ENCODE measurements at places on chromosomes 4 and X. TPM values are rescaled to one million over a fixed set of nuclear protein-coding genes. Genes with fewer than 3 reads are reported as not detected.
A peak's percentile ranks its signal among the peaks of the same experiment; 100 is the strongest.

The ADH1A gene
- not detected for total RNA-seq

The ZFYVE28 gene
- total RNA-seq: 10.0 TPM

The NEXMIF gene
- total RNA-seq: 0.35 TPM

- DNase-seq: no peak
Observed at GRCh38 chrX:119009071-119009470, 34.7 kb downstream of the LONRF3 start.

- DNase-seq: no peak
Observed at GRCh38 chr4:57075367-57075766, 34.8 kb downstream of the IGFBP7 start.

DNA sequence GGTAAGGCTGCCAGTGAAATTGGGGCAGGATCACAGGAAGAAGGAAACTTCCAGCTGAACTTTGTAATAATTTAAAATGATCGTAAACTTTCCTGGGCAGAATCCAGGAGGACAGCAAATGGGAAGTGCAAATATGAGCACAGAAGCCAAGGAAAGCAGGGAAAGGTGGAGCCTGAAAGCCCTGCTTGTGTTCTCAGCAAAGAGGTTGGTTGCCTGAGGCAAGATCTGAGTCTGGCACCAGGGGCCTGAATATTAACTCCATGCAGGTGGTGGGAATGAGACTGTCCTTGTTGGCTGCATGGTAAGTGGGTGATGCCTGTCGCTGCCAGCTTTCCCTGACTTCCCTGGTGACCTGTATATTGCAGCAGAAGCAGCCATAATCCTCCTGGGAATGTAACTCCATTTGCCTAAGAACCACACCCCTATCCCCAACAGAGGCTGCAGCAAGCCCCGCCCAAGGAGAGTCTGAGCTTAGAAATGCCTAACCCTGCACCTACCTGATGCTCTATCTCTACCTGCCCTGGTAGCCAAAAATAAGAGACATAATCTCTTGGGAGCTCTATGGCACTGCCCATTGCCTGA is 132.0 kb upstream of the HDX start:
- DNase-seq: no peak

DNA sequence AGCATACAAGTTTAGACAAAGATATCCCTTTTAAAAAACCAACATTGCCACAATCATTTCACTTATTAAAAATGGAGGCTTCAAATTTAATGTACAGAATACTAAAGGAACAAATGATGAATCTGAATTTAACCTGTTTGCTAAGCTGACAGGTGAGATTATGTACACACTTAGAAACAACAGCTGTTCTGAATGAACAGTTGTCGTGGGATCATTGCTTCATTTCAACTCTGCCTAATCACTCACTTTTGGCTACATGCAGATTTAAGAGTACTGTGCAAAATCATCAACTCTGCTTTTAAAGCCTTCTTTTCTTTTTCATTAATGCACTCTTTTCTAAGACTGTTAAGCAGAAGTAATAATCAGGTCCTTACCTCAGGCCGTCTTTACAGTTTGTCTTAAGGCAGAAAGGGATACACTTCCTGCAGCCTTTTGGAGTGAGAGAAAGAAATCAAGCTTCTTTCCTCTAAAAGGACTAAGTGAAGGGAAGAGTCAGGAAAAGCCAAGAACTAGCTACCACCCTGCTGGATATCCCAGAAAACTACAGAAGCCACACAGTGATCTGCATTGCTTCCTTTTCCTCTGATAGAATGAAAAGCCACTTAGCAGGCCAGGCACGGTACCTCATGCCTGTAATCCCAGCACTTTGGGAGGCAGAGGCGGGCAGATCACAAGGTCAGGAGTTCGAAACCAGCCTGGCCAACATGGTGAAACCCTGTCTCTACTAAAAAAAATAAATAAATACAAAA is 54.7 kb upstream of the NPNT start:
- no peak for DNase-seq

- no peak for DNase-seq
Observed at GRCh38 chr4:110091434-110092140, 106.8 kb downstream of the ELOVL6 start.

DNA sequence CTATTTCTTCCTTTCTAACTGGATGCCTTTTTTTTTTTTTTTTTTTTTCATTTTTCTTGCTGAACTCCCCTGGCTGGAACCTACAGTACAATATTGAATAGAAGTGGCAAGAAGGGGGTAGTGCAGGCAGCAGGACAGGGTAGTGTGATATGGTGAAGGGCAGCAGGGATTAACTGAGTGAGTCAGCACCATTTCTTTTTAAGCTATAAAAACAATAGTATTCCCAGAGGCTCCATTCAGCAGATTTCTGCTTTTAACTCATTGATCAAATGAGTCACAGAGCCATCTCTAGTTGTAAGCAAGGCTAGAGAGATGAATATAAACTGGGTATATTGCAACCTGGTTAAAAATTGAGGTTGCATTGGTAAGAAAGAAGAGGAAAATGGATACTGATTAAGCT is 53.6 kb upstream of the SETD7 start:
- no peak for DNase-seq

- DNase-seq: no peak
Observed at GRCh38 chrX:48794911-48795515, 6.9 kb upstream of the HDAC6 start.

GRCh38 chr4:170271723-170272122 is 182.0 kb upstream of the AADAT start:
- DNase-seq: no peak

- no peak for DNase-seq
Observed at GRCh38 chrX:153588782-153589446, 10.0 kb downstream of the CCNQ start.

- DNase-seq: no peak
Observed at GRCh38 chr4:76654791-76655190, 219.8 kb downstream of the SHROOM3 start.

DNA sequence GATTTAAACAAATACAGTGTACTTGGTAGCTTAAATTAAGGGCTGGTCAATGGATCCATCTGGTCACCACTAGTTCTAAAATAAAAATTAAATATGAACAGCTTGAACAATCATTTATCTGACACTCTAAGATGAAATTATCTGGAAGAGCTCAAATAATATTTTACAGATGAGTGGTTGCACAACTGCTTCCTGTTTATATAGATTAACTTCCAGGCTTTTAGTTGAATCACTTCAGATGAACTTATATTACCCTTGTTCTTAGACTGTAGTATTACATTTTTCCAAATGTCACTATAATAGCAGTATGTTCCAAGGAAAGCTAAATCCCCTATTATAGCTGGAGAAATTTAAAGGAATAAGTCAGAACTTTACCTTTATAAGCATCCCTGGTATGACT is 92.4 kb upstream of the SMIM10 start:
- no peak for DNase-seq

GRCh38 chr4:3179126-3179706 is 69.7 kb upstream of the MSANTD1 start:
- no peak for DNase-seq

DNA sequence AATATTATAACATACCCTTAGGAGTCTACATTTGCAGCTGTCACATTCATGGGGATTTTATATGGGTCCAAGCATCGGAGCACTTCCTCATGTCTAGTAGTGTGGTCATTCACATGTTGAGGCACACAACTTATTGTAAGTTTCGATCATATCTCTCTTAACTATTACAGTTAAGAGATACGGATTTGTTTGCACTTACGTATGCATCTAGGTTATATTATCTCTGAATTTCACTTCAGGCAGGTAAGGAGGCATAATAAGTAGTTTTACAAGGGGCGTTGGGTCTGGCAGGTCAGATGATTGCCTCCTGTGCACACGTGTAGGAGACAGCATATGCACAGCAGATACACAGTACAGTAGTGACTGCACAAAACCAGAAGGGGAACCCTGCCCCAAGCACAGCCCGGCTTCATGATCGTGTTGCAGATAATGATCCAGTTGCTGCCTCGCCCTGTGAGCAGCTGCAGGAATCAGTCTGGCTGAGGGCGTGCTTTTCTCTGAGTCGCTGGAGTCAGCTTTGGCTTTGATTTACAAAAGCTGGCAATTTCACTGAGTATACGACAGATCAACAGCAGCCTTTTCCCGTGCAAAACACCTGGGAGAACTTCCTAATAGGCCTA is 302.9 kb upstream of the GATB start:
- DNase-seq: no peak

- no peak for DNase-seq
Observed at GRCh38 chr4:100113096-100113495, 77.2 kb downstream of the DDIT4L start.

GRCh38 chrX:40152741-40153344 is 55.1 kb upstream of the BCOR start:
- no peak for DNase-seq

- DNase-seq: peak; percentile 24
Observed at GRCh38 chrX:77597090-77597489, 149.9 kb downstream of the FGF16 start.

Measured in NCI-H460 (cell line).